ENCODE measurements at places on chromosomes 4 and X.
A peak's percentile ranks its signal among the peaks of the same experiment; 100 is the strongest.

DNA sequence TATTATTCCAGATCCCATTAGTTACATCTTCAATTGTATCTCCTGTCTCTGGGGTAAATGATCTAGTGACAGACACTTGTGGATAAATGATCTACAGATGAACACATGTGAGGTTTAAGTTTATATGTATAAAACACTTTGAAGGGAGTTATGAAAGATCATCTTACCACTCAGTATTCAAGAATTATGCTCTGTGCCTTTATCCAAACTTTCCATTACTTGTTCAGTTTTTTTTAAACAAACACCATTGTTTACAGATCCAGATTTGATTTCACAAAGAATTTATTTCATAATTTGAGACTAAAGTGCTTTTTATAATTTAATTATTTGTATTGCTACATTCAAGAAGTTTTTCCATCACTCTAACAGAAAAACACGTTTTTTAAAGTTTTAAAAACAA lies 142.5 kb downstream of the HHIP start:
- no peak for DNase-seq

DNA sequence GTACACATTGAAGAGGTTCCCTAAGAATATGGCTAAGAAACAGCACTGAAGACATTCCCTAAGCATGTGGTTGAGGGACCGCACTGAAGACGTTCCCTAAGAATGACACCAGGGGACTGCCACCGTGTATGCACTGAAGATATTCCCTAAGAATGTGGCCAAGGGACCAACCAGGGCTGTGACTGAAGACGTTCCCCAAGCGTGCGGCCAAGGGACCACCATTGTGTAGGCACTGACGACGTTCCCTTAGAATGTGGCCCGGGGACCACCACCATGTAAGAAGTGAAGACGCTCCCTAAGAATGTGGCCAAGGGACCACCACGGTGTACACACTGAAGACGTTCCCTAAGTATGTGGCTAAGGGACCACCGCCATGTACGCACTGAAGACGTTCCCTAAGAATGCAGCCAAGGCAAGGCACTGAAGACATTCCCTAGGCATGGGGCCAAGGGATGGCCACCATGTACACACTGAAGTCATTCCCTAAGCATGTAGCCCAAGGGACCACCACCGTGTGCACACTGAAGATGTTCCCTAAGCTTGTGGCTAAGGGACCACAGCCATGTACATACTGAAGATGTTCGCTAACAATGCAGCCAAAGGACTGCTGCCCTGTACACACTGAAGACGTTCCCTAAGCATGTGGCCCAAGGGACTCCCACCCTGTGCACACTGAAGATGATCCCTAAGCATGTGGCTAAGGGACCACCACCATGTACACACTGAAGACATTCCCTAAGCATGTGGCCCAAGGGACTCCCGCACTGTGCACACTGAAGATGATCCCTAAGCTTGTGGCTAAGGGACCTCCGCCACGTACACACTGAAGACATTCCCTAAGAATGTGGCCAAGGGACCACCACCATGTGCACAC lies 22.0 kb downstream of the DHRSX start:
- DNase-seq = no peak

DNA sequence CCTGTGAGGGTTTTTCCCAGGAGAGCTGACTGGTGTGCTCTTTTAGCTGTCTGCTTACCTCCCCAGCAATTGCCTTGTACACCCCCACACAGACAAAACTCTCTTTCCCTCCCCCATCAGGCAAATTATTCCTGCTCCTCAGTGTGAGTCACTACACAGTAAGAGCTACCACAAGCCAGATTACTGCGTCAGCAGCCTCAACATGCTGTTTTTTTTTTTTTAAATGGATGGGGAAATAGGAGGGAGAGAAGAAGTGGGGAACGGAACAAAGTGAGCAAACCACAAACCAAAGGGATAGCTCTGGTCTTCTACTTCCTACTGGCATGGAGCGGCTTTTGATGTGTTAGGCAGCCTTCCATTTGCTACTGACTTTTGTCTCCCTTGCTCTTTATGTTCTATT lies 107.5 kb upstream of the ACSL4 start:
- no peak for DNase-seq

DNA sequence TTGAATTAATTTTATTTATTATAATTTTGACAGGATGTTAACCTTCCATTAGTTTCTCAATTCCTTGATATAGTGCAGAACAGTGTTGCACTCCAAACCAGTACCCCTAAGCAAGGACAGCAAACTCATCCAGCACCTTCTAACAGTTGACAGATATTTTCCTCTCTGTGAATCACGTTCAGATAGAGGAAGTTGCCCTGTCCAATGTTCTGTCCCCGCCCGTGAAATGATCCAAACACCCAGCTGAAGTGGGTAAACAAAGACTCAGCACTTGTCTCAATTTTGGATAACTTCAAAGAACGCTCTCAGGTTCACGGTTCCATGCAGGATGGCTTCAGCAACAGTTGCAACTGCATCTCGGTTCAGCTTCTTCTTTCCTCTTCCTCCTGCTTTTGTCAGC lies 1240.0 kb upstream of the ADGRL3 start:
- no peak for DNase-seq

GRCh38 chrX:118756101-118756500 lies 28.7 kb downstream of the IL13RA1 start:
- no peak for DNase-seq

DNA sequence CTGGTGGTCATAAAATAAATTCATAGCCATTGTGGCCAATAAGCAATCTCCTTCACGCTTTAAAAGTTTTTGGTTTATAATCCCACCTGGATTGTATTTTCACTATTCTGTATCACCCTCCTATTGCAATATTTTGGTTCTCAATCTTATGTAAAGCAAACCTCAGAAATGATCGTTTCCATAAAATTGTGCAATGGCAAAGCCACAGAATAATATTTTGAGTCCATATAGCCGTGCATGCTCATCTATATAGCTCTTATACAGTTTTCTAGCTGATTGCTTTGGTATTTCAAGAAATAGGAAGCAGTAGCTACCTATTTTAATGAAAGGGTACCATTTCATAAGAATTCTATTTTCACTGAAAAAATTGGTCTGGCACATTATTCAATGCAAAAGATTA lies 10.0 kb upstream of the HAND2 start:
- DNase-seq = no peak

GRCh38 chr4:95188701-95189370 lies 359.9 kb downstream of the UNC5C start:
- no peak for DNase-seq

GRCh38 chr4:120630427-120630826 lies 292.1 kb downstream of the PRDM5 start:
- DNase-seq = no peak

GRCh38 chrX:41250867-41251266 lies 83.1 kb upstream of the DDX3X start:
- no peak for DNase-seq

DNA sequence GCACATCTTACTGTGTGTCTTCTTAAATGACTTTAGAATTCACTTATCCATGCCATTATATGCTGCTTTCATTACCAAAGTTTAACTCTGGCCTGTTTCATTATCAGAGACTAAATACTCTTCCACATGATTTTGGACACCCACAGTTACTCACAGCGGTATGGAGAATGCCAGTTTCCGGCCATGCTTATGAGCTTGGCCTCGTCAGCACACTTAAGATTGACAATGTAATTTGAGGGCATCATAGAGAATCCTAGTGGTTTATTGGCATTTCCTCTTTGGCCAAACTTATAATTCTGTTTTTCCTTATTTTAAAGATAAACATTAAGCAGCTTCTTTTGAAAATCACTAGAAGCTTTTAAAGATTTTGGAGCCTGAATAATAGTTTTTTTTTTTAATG lies 104.5 kb downstream of the IRF2 start:
- DNase-seq = no peak

DNA sequence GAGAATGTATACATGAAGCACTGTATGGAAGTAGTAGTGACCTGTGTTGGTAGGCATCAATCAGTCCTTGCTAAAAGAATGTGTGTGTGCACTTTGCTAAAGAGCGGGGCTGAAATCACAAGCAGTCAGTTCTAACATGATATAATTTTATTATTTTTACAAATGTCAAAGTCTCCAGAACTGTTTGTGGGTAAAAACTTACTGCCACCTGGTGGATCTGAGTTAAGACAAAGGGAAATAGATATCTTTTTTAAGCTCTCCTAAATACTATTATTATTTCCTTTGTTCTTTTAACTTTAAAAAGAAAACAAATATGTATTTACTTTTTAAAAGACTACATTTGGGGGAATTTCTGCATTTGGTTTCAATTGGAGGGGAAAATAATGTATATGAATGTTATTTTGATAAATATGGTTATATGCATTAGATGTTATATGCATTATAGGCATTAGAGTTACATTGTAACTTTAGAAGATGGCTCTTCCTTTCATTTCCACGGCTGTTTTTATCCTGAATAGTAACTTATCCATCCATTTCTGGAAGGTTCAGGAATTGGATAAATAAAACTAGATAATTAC lies 7.8 kb upstream of the CLOCK start:
- DNase-seq = no peak

DNA sequence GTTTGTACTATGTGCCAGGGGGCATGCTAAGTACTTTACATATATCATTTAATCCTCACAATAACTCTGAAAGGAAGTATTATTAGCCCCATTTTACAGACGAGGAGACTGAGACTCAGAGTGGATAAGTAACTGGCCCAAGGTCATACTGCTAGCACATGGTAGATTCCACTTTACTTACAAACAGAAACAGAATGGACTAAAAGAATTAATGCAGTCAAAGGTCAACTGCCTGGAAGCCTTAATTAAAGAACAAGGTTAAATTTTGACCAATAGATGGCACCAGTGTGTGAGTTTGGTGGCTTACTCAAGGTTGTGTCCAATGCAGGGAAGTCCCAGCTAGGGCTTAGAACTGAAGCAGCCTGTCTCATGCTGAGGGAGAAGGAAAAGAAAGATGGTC lies 4.7 kb downstream of the RIPPLY1 start:
- DNase-seq = peak; percentile 7

GRCh38 chr4:140242357-140243277 lies 88.6 kb upstream of the MAML3 start:
- no peak for DNase-seq

GRCh38 chr4:139919521-139919920 lies 234.5 kb downstream of the MAML3 start:
- DNase-seq = no peak

DNA sequence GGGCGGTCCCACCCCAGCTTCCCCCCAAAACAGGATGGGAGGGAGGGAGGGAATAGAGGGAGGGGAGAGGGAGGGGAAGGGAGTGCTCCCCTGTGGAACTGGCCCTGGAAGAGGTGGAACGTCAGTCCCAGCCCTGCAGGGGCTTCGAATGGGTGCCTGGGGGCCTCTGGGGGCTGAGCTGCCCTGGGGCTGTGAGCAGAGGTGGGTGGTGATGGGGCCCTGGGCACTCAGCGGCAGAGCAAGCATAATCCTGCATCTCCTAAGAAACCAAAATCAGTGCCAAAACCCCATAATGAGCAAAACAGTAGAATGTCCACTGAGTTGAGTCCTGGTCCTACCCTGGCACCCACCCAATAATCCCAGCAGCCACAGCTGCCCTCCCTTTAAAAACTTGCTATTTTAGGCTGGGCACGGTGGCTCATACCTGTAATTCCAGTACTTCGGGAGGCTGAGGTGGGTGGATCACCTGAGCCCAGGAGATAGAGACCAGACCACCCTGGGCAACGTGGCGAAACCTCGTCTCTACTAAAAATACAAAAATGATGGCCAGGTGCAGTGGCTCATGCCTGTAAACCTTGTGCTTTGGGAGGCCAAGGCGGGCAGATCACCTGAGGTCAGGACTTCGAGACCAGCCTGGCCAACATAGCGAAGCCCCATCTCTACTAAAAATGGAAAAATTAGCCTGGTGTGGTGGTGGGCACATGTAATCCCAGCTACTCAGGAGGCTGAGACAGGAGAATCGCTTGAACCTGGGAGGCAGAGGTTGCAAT lies 11.1 kb downstream of the DOK7 start:
- no peak for DNase-seq
